ENCODE measurements at places on chromosomes 1 and 21.
A peak's percentile ranks its signal among the peaks of the same experiment; 100 is the strongest.

DNA sequence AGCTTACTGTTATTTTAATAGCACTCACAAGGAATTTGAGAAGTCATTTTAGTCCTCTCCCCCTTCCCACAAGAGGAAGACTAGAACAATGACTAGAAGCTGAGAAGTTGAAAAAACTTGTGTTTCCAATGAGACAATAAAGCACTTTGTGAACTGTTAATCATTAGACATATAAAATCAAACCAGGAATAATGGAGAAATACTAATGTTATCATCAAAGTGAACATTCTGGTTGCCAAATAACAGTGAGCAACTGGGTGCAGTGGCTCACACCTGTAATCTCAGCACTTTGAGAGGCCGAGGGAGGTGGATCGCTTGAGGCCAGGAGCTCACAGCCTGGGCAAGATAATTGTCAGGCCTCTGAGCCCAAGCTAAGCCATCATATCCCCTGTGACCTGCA, 54.0 kb upstream of the RASAL2 start:
- DNase-seq: peak; percentile 34

GRCh38 chr1:224580006-224580405, 36.1 kb upstream of the CNIH3 start:
- DNase-seq: no peak

DNA sequence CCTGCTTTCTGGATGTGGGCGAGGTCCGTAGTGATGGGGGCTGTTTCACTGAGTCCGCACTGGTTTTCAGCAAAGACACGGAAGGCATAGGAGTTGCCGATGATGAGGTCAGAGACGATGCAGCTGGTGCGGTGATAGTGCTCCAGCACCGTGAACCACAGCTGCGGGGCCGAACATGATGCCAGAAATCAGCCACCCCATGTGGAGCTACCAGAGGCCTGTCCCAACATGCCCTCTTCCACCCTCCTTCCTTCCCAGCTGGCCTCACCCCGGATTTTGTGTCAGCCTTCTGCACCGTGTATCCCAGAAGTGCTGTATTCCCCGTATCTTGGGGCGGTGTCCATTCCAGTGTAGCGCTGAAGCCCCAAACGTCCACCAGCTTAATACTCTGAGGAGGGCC, 10.0 kb downstream of the MYBPHL start:
- DNase-seq: no peak

GRCh38 chr1:167631936-167632614, 2.0 kb downstream of the RCSD1 start:
- no peak for DNase-seq

DNA sequence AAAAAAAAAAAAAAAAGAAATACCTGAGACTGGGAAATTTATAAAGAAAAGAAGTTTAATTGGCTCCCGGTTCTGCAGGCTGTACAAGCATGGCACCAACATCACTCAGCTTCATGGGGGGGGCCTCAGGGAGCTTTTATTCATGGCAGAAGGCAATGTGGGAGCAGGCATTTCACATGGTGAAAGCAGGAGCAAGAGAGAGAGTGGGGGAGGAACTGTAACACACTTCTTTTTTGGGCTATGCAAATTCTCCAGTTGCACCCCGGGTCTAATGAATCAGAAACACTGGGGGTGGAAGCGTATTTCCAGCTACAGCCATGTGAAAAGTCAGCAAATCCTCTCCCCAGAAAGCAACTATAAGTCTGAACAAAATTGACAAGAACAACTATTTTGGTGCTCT, 11.8 kb upstream of the SOD1 start:
- no peak for DNase-seq

- peak; percentile 77 for DNase-seq
Observed at GRCh38 chr1:20634594-20635084, 1.4 kb downstream of the PINK1 start.

- DNase-seq: no peak
Observed at GRCh38 chr1:39326836-39327235, 122.3 kb downstream of the MACF1 start.

GRCh38 chr1:99534638-99534930, 111.3 kb upstream of the PALMD start:
- DNase-seq: peak; percentile 18

GRCh38 chr1:54312796-54313316, 93.3 kb downstream of the SSBP3 start:
- no peak for DNase-seq

DNA sequence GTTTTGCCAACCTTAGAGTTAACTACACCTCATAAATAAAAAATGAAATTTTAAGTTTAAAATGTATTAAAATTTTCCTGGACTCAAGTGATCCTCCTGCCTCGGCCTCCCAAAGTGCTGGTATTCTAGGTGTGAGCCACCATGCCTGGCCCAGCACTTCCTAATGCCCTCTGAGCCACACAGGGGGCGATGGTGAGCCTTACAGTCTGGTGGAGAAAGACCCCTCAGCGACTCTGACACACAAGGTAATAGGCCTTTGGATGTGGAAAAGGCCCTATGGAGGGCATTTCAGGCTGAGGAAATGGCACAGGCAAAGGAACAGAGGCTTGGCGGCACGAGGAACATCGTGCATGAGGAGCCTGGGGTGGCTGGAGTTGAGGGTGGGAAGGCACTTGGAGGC, 6.7 kb downstream of the CITED4 start:
- peak; percentile 59 for DNase-seq

GRCh38 chr21:44872649-44873355, 688 bp downstream of the PTTG1IP start:
- DNase-seq: no peak

DNA sequence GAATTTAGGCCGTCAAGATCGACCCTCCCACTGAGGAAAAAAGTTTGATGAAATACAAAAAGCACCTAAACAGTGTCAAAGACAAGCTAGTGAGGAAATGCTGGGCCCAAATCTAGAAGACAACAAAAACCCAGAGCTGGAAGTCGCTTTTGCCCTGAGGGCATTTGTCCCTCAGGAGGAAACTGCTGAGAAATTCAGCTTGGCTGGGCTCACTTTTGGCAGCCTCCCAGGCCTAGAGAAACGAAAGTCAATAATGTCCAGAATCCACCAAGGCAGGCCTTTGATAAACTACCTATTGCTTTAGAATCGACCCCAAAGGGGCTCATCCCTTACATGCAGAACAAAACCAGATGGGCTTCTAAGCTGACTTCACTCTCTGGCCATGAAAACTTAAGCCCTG, 38.9 kb downstream of the SYT2 start:
- DNase-seq: no peak

- no peak for DNase-seq
Observed at GRCh38 chr1:9186082-9186859, 48.3 kb upstream of the H6PD start.

DNA sequence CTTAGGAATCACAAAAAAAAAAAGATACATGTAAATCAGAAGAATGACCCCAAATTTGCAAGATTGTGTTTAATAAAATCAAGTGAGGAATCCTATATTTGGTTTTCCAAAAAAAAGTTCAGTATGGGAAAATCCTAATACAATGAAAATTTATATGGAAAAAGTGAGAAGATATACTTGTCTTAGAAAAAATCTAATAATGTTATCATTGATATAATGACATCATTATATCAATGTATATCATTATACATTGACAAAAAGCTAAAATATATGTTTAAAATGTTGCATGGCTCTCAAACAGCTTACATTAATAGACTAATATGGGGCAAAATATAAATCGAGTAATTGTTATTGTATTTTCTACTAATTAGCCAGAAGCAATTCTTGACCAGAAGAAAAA, 37.0 kb downstream of the DPYD start:
- DNase-seq: no peak

DNA sequence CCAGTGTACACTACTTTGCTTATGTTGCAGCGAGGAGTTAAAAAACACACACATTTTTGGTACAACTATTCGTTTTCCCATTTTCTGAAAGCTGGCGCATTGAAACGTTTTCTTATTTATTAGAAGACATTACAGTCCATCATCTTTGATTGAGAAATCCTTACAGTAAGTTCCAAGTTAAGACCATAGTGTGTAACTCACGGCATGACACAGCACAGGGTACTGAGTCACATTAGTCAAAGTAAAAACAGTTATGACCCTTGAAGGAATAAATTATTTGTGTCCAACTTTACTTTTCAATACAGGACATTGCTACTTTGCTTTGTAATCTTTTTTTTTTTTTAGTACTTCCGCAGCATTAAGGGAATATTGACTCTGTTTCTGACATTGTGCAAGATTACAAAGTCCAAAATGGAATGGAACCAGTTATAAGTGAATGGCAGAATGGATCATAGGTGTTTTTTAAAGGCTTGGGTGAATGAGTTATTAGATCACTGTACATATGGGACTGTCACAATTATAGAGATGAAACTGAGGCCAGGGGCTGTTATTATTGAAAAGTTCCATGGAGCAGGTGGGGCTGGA, 11.7 kb downstream of the PTGFRN start:
- DNase-seq: no peak

- DNase-seq: no peak
Observed at GRCh38 chr1:230935852-230936251, 42.8 kb downstream of the TTC13 start.

DNA sequence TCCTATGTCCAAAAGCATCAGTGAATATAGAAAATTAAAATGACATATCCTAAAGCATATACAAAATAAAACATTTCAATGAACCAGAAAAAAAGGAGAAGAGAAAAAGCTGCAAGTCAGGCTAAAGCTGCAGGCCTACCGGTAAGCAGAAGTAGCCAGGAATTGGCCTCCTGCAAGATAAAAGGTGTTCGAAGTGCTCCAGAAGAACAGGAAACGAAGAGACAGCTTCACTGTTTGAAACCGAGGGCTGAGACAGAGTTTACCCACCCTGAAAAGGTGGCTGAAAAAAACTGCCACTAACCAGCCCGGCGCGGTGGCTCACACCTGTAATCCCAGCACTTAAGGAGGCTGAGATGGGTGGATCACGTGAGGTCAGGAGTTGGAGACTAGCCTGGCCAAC, 37.4 kb downstream of the NSL1 start:
- no peak for DNase-seq

- DNase-seq: no peak
Observed at GRCh38 chr1:220950576-220950975, 71.3 kb downstream of the HLX start.

- no peak for DNase-seq
Observed at GRCh38 chr1:87712261-87713010, 383.8 kb downstream of the LMO4 start.

DNA sequence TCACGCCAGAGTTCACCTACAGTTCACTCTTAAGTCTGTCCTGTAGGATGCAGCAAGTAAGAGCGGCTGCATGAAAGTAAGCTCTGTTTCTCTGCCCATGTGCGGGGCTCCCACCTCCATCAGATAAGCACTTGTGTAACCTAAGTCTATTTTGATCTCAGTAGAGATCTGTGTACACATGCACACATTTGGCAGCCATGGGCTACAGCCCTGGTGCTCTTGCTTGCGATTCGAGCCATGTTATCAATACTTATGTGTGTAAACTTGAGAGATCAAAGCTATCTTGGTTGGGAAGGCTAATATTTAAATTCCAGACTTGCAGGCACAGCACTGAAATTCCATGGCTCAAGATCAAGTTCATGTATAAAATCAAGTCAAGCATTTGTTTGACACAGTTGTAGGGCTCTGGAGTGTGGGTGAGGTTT, 244.7 kb upstream of the FGGY start:
- DNase-seq: no peak

- DNase-seq: no peak
Observed at GRCh38 chr21:42557420-42557819, 43.8 kb downstream of the SLC37A1 start.

DNA sequence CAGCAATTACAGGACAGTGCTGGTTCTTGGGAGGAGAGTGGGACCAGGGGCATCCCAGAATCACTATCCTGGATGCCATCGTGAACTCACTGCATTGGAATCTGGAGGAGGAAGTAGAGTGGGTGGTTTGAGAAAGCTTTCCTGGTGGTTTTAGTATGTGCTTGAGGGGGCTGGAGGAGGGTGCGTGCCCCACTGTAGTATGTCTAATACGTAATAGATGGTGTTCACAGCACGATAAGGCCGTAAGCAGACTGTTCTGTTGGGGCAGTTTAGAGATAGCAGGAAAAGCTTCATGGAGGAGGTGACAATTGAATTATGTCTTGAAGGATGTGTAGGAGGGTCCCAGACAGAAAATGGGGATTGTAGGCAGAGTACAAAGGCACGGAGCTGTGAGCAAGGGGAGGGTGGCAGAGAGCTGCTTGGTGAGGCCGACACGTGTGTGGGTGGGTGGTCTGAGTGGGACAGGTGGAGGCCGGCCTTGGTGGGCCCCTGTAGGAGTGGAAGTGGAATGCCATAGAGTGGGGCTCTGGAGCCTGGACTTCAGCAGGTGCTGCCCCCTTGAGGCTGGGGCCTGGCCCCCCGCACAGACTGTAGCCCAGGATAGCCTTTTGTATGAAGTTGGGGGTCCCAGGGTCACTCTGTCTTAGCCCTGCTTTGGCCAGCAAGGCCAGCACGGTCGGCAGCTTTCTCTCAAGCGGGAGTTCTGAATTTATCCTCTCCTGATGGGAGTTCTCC, 37.0 kb downstream of the IL6R start:
- DNase-seq: no peak

DNA sequence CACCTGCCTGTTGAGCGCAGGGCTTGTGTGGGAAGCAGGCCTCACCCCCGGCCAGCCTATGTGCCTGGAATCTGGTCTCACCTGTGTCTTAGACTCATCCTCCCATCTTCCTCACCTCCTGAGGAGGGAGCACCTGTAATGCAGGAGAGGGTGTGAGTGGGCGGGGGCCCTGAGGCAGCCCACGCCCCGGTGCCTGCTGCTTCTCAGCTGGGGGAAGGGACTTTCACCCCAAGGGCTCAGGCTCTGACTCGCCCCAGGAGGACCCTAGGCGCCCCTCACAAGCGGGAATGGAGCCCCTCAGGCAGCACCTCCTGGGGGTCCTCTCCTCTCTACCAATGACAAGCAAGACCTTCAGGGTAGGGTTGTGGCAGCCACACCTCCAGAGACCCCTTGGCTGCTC, 6.7 kb upstream of the ZNF670 start:
- no peak for DNase-seq

- DNase-seq: no peak
Observed at GRCh38 chr1:236108027-236108648, 34.2 kb upstream of the GPR137B start.

GRCh38 chr21:43318841-43319781, 107.8 kb downstream of the SIK1 start:
- no peak for DNase-seq

DNA sequence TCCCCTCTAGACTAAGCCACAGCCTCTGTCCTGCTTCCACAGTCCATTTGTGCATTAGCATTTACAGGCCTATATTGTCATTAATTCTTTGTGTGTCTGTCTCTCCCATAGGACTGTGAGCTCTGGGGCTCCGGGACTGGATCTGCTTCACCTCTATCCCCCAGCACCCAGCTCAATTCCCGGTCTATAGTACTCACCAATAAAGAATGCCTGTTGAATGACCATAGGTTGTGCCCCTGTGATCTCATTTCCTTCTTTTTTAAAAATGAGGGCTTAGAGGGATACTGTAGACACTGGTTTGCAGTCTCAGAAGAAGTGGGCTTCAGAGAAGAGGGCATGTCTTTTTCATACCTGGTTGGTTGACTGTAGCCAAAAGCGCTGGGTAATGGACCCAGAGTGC, 8.8 kb upstream of the POU3F1 start:
- DNase-seq: no peak

GRCh38 chr1:15616373-15617172, 685 bp upstream of the DDI2 start:
- peak; percentile 29 for DNase-seq

All from HAP-1 (cell line).